ENCODE measurements at places on chromosomes 7 and 10. TPM values are rescaled to one million over a fixed set of nuclear protein-coding genes. Genes with fewer than 3 reads are reported as not detected.

DNA sequence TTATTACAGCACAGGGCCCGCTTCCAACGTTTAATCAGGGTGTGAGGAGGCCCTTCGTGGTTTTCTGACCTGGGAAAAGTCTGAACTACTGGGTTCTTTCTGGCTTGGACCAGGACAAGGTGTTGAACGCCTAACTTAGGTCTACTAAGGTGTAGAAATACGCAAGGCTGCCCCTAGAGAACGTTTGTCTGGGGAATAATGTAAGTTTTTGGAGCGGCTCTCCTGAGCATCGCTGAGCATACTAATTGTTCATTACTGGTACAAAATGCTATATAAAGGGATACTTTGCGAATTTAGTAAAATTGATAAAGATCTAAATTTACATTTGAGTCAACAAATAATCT lies 32.4 kb upstream of the TOMM7 start:
- DNase-seq, result no peak

GRCh38 chr7:111098011-111098925 lies 7.3 kb downstream of the LRRN3 start:
- DNase-seq, result no peak

GRCh38 chr7:39721919-39722597 lies 98.7 kb downstream of the RALA start:
- DNase-seq, result no peak

- no peak for DNase-seq
Observed at GRCh38 chr10:71795248-71795647, 21.9 kb upstream of the VSIR start.

DNA sequence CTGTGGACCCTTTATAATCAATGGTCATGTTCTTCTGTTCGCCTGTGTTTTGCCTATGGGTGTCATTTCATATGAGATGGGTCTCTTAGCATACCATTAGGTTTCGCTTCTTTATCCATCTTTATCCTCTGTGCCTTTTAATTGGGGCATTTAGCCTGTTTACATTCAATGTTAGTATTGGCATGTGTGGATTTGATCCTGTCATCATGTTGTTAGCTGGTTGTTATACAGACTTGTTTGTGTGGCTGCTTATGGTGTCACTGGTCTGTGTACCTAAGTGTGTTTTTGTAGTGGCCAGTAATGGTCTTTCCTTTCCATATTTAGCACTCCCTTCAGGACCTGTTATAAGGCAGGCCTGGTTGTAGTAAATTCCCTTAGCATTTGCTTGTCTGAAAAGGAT lies 90.3 kb downstream of the MYO3A start:
- DNase-seq, result no peak

GRCh38 chr7:142496545-142496991 lies 238.7 kb upstream of the PRSS58 start:
- DNase-seq, result no peak

DNA sequence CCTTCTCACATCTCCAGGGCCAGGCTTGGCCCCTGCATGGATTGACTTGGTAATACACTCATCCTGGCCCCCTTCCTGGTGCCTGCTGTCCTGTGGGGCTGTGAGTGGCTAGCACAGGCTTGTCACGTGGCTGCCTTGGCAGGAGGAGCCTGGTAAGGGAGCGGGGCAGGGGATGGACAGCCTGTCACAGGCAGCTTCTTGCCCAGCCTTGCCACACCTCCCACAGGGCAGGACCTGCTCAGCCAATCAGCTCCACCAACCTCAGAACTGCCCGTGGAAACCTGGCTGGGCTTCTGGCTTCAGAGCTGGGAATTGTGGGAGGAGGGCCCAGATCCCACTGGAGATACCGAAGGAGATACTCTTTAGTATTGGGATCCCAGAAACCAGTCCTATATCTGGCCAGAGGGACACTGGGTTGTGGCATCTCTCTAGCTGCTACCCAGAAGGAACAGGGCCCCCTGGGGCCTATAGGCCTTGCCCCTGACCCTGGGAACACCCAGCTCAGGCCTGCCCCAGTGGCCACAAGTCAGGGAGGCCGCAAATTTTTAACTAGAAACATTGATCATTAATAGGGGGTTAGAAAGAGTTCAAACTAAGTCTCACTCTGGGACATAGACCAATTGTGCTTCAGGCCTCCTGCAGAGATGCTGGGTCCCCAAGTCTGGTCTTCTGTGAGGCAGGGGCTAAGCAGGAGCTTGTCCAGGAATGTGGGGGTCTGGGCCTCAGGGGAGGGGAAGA lies at the start of gene HOGA1:
Gene HOGA1 (plus strand): TSS at position 330 of the 738 bp plus-strand sequence. CDS start 315 bp downstream, at position 645.
- no peak for DNase-seq

GRCh38 chr10:86523348-86523747 lies 1.8 kb upstream of the WAPL start:
- no peak for DNase-seq

Gene SPDYE2
- 7.4 TPM for polyA plus RNA-seq

Gene MMRN2
- polyA plus RNA-seq, result 18.5 TPM

Gene NUDT13
- polyA plus RNA-seq, result 4.0 TPM

- DNase-seq, result no peak
Observed at GRCh38 chr10:32713560-32713959, 244.5 kb downstream of the ITGB1 start.

DNA sequence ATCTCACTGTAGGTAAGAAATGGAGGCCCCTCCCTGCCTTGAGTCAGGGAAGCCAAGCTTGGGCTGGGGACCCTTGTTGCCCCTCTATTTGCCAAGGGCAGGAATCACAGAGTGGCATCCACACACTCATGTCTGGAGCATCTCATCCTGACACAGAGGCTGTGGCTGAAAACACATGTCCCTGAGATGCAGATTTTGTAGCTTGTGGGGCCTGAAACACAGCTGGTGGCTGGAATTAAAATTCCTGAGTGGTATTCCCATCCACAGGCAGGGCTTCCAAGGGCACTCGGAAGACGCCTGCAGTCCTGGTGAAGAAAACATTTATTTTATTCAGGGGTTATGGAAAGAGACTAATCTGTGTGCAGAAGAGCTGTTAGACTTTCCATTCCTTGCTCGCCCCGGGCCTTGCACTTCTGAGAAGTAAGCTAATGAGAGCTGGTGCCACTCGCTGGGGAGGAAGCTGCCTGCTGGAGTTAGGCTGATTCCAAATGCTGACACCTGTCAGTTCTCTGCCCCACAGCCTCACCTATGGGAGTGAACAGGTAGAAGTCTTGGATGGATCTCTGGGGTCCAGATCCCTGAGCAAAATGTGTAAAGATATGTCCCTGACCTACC lies 36.0 kb downstream of the C10orf120 start:
- no peak for DNase-seq

Gene CALML3
- polyA plus RNA-seq, result 0.09 TPM

Gene NRG3
- 0.06 TPM for polyA plus RNA-seq

- no peak for DNase-seq
Observed at GRCh38 chr10:31004611-31005193, 27.0 kb downstream of the ZNF438 start.

Gene HIF1AN
- 36.9 TPM for polyA plus RNA-seq

DNA sequence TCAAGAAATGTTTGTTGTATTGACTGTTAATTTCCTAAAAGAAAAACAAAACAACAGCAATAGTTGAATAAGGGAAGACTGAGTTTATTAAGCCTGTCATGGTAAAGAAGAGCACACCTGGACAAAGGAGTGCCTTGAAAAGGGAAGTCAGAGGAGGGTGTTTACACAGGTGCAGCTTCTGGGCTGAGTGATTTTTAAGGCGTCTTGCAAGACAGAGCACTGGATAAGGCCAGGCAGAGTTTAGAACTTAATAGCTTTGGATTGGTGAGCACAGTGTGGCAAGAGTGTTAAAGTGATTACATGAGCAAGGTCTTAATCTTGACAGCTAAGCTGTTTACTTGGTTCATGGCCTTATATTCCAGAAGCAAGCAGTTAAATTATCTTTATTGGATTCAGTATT lies 423.2 kb downstream of the CNTNAP2 start:
- no peak for DNase-seq

DNA sequence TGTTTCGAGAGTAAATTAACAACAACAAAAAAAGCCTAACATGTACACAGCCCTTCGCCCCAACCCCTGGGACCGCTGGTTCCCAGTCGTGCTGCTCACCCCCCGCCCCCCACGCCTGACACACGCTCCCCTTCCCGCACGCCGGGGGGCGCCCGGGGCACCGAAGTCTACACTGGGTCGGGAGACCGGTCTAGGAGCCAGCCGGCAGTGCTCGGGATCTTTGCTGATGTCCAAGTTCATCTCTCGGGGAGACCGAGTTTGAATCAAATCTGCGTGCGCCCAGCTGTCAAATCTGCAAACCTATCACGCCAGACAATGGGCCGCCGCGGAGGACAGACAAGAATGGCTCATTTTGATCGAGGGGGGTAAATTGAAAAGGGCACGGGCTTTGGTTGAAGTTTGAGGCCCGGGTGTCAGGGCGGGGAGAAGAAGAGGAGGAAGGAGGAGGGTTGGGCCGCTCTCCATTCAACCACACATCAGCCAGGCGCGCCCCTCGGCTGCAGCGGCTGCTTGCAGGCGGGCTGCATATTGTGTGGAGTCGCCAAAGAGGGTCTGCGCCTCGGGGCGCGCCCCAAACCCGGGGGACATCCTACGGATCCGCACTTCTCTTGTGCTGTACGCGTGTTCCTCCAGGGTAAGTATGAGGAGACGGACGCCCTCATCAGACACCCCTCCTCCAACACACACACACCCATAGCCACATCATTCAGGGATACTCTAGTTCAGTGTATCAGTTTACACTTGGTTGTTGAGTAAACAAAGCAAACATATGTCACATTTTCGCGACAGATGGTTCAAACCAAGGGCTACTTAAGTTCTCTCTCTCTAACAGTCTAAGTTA lies 1.3 kb upstream of the GFRA1 start:
- DNase-seq, result no peak

DNA sequence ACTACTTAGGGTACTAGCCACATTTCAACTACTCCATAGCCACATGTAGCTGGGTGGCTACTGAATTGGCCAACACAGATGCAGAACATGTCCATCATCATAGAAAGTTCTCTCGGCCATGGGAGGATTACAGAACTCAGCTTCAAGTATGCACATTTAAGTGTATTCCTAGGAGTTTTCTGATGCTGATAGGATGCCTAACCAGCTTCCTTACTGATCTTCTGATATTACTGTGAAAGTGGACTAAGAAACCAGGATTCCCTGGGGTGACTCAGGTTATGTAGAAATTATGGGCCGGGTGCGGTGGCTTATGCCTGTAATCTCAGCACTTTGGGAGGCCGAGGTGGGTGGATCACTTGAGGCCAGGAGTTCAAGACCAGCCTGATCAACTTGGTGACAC lies 125.5 kb downstream of the FRMD4A start:
- DNase-seq, result no peak

- no peak for DNase-seq
Observed at GRCh38 chr10:51716981-51717380, 17.6 kb upstream of the CSTF2T start.

DNA sequence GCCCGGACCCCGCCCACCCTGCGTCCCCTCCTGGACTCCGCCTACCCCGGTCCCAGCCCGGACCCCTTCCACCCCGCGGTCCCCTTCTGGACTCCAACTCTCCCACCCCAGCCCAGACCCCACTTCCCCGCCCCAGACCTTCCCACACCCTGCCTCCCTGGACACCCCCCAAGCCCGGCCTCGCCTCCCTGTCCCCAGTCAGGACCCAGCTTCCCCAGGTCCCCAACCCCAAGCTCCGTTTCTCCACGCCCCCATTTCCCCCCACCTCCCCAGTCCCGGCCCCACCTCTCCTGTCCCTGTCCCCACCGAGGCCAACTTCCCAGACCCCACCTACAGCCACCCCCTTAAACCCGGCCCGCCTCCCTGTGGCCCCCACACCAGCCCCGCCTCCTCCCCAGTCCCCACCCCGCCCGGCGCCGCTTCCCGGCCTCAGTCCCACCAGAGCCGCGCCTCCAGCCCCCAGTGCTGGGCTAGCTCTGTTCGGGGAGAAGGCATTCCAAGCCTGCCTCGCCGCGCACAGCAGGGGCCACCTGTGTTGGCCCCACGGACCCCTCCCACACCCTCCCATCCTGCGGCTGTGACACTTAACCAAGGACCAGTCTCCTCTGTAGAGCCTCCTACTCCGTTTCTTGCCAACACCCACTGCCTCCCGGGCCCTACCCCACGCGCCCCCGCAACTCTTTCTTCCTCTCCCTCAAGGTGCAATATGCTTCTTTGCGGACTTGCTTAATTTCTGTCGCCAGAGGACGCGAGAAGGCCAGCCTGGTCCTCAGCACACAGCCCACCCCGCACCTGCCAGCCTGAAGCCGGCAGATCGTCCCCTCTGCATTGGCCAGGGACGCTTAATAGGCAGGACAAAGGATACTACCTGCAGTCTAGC lies 736 bp upstream of the ITIH5 start:
- no peak for DNase-seq

DNA sequence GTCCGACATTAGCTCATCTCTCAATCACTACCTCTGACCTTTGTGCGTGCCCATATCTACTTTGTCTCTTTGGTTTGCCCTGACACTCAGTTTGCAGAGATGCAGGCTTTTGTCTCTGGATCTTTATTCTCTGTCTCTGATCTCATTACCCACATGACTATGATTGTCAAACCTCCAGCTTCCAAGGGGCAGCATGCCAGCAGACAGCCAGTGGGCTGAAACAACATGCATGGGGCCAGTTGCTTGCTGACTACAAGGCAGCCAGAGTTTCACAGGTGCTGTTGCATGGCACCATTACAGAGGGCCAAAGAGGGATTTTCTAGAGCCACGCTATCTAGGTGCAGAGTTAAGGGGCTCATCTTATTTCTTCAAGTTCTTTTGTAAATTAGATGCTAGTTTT lies 146.2 kb downstream of the SPAG6 start:
- DNase-seq, result no peak

Gene EGFR
- 20.1 TPM for polyA plus RNA-seq

GRCh38 chr7:66330961-66331360 lies 125.8 kb downstream of the TPST1 start:
- no peak for DNase-seq

DNA sequence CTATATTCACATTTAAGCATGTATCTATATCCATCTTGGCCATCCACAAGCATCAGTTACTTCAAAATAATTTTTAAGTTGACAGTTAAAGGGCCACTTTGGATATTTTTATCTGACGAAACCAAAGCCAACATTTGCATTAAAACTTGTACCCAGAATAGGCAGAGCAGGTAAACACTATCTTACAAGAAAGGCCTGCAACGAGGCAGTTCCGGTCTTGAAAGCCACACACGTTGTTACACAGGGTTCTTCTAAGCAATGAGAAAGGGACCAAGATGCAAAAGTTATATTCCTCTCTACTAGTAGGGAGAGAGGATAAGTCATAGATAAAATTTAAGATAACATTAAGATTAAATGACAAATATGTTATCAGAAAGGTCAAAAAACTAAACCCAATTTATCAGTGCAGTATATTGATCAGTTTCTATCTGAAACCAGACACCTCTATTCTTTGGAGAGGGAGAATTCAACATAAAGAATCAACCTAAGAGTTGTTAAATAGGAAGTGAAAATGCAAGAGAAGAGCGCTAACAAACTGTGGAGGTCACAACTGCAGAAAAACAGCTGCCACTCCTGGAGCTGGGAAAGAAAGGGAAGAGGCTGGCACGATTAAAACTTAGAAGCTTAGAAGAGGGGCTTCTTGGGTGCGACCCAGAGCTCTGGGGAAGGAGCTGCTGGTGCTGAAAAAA lies 701.3 kb downstream of the TNS3 start:
- DNase-seq, result no peak

- DNase-seq, result no peak
Observed at GRCh38 chr7:139557857-139558581, 34.5 kb downstream of the CLEC2L start.

All from forelimb muscle (tissue), 1 donor.